NAMALWA (cell line): ENCODE measurements at places on chromosomes 1 and 21.

DNA sequence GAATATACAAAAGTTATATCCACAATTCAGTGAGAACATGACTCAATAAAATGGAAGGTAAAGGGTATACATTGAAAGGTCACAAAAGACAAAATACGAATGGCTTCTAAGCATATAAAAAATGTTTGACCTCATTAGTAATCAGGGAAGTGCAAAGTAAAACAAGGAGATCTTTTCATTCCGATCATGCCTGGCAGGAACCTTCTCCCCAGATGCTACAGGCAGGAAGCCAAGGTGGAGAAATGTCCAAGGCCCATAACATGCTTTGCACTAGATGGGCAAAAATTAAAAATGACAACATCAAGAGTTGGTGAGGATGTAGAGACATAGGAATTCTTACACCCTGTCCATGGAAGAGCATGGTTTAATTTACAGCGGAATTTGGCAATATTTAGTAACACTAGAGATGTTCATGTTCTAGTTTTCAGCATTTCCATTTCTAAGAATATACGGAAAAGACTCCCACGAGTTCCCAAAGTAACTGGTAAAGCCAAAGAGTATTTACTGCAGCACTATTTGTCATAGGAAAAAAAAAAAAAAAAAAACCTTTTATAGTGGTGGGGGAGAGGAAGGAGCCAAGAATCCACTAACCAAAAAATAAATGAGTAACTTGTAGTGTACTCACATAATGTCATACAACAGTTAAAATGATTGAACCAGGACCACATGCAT is 184.5 kb upstream of the KAZN start:
- no peak for DNase-seq

GRCh38 chr21:32525282-32525681 is 60.0 kb downstream of the TCP10L start:
- DNase-seq: no peak

- no peak for DNase-seq
These were observed 17.2 kb downstream of the TMEM81 start for GRCh38 chr1:205067031-205067430.

DNA sequence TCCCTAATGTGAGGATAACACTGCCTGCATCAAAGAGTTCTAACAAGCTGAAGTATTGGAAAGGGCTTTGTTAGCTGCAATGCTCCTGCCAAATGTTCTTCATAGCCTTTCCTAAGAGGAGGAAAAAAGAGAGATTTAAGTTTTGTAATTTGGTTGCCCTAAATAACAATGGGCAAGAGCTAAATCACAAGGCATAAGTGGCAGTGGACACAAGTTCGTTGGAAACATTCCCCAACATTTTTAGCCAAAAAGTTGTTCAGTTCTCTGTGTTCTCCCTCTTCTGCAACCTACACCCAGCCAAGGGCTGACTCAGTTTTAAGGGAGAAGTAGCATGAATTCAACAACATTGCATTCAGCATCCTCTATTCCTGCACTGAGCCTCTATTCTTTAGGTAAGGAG is 2.6 kb upstream of the UQCRHL start:
- DNase-seq: no peak

DNA sequence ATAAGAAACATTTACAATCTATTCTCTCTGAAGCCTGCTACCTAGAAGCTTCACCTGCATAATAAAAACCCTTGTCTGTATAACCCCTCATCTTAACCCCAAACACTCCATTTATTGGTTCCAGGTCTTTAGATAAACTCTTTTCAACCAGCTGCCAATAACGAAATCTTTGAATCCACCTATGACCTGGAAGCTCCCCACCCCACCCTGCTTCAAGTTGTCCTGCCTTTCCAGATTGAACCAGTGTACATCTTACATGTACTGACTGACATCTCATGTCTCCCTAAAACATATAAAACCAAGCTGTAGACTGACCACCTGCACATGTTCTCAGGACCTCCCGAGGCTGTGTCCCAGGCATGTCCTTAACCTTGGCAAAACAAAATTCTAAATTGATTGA is 50.7 kb upstream of the VWA5B1 start:
- DNase-seq: no peak

GRCh38 chr1:48469616-48470480 is 2.2 kb downstream of the SPATA6 start:
- DNase-seq: peak; percentile 44

DNA sequence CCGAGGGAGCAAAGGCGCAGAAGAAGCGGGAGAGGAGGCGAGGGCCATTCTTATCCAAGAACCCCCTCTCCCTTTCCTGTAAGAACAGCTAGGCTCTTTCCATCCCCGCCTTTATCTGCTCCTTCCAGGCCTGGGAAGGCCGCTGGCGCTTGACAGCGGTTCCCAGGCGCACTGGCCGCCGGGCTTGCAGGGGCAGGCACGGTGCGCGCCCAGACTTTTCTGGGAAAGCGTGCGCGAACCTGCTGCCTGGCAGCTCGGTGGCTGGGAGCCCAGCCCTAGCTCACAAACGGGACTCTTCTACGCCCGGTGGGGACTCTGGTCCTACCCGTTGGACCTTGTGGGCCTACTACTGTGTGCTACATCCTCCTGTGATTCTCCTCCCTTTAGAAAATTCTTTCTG is 8.8 kb upstream of the IFNLR1 start:
- DNase-seq: no peak
